Esophagus squamous epithelium (tissue), 5 donors: ENCODE measurements at places on chromosomes 7 and 10. TPM values are rescaled to one million over a fixed set of nuclear protein-coding genes. Genes with fewer than 3 reads are reported as not detected.

- no peak for DNase-seq
Measured at GRCh38 chr10:13712476-13712836, 125.7 kb downstream of the PRPF18 start.

Gene PIK3AP1
- 1.5 TPM for total RNA-seq

Gene BLNK
- total RNA-seq: 28.2 TPM

DNA sequence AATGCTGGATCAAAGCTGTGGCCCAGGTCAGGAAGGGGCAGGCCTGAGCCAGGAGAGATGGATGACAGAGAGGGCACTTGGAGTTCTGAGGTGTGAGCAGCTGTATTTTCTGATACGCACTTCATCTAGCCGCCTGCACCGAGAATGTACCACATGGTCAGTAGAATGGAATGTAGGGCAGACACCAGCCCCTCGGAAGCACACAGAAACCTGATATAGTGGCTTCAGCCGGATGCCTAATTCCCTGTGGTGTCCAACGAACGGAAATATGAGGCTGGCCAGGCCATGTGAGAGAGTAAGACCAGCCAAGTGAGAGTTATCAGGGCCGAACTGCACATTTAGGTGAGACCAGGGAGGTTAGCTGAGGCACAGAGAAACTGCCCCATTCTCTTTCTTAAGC lies 46.7 kb upstream of the PLCE1 start:
- no peak for DNase-seq

Gene WNT8B
- total RNA-seq: not detected

DNA sequence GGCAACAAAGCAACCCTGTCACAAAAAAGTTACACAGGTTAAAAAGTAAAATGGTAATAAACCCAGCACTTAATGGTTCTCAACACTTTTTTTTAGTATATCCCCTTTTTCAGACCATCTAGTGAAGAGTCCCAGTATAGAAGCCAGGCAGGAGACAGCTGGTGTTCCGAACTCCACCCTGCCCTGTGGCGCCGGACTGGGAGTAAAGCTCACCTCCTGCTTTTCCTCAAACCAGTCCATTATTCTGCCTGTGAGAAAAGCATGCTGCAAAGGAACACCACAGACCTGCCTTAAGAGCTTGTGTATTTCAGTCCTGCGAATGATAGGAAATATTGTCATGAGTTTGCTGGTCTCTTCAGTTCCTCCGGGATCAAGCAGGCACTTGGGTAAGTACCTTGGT lies 81.0 kb downstream of the EZH2 start:
- DNase-seq: no peak

- DNase-seq: no peak
Measured at GRCh38 chr7:70380421-70381015, 751.4 kb upstream of the GALNT17 start.
